ENCODE measurements at places on chromosomes 5 and 9.

- no peak for DNase-seq
Measured at GRCh38 chr9:98403715-98404114, 148.3 kb upstream of the TBC1D2 start.

- no peak for DNase-seq
Measured at GRCh38 chr5:39257554-39257953, 38.2 kb upstream of the FYB1 start.

GRCh38 chr5:59863777-59864176 lies 29.7 kb downstream of the PDE4D start:
- no peak for DNase-seq

DNA sequence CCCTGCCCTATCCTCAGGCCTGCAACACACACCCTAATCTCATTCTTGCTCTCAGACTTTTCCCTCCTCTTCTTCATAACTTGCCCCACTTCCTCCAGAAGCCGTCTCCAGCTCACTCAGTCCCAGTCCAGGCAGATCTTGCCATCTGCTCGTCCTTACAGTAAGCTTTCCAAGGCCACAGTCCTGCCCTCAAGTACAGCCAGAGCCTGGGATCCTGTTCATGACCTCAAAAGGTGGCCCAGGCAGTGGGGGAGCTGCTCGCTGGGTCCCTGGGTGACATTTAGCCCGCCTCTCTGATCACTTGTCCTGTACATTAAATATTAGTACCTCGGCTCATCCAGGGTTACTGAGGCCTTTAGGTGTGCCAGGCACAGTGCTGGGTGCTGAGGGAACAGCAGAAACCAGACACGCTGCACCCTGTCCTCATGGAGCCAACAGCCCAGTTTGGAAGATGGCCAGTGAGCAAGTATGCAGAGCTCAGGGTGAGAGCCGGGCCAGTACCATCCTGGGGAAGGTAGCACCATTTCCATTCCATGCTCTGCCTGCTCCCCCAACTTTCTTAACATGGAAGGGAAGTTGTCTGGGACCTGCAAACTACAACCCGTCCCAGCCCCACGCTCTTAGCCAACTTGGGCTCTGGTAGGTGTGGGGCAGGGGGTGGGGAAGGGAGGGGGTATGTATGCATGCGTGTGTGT lies 100.4 kb downstream of the C5orf15 start:
- DNase-seq = no peak

DNA sequence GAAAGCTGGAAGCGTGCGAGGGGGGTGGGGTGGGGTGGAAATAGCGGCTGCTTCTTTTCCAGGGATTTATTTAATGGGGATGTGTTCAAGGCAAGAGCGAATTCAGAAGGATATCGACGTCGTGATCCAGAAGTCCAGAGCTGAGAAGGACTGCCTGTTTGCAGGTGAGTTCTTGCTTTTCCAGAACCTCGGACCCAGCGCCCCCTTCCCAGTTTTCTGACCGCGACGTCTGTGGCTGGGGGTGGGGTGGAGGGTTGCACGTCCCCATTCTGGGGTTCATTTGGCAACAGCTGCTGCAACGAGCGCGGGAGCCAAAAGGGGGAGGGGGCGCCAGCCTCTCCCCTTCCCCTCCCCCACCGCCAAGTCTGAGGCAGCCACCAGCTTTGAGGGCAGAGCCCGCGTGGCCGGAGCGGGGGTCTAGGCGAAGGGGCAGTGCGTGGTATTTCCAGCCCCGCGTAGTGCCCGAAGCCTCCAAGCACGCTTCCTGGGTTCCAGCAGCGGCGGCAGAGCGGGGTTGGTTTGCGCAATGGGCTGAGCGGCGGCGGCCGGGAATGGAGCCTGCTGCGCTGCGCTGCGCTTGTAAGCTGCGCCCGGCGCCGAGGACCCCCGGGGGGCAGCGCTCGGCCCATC lies 701 bp downstream of the PARP8 start:
- DNase-seq = peak; percentile 42

GRCh38 chr5:55904152-55904551 lies 53.0 kb downstream of the IL31RA start:
- no peak for DNase-seq

DNA sequence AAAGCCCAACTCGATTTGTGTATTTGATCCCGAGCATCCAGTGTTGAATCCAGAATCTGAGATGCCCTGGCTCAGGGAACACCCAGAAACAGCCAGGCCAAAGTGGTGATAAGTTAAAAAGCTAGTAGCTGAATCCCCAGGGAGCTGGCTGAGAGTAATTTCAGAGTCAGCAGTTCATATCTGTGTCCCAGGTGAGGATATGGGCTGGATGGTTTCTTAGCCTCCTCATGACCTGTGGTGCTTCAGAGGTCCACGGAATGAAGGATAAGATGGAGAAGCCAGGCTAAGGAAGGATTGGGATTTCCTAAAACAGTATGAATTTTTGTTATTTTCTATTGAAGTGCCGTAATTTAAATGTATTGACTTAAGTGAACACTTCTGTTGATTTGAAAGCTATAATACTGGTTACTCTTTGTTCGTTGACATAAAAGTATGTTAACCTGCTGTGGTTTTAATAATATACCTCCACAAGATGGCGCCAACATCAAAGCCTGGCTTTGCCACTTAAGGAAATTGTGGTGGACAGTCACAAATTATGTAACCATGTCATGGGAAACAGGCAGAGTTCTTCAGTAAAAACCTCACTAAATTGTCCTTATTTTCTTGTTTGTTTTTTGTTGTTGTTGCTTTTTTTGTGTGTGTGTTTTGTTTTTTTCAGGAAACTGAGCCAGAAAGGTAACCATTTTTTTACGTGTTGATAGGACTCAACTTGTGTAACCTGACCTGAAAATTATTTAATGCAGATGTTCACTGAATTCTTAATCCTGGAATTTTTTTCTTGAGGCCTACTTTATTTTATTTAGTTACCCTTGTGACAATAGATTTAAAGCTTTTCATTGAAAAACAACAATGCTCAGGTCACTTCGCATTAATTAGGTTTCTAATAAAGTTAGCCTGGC lies 11.4 kb downstream of the MTAP start:
- DNase-seq = peak; percentile 29

DNA sequence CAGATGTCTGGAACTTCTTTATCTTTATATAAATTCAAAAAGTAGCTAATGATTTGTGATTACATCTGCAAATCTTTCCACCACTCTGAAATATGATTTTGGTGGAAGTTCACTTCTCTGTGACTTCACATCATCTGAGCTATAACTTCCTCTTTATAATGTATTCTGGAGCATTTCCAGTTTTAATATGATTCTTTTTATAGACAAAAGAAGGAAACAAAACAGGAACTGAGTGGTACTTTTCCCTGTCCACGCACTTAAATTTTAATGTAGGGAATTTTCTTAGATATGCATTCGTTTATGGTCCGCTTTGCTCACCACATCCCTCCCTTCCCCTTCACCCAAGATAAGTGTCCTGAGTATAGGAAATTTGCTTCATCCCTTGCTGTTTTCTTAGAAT lies 333.5 kb downstream of the CHSY3 start:
- no peak for DNase-seq

DNA sequence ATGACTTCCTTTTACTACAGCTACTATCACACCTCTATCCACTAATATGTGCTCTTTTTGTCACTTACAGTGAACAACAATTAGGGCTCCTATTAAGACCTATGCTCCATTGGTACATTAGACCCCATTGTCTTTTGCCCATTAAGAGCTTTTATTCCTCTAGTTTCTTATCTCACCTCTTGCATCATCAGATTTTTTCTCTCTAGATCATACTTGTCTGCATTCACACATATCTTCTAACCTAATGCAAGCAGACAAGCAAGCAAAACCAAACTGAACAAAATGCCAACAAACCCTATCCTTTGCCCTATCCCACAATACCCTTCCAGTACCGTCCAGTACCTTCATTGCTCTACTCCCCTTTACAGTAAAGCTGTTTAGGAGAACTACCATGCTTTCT lies 10.1 kb upstream of the RBM27 start:
- DNase-seq = no peak

DNA sequence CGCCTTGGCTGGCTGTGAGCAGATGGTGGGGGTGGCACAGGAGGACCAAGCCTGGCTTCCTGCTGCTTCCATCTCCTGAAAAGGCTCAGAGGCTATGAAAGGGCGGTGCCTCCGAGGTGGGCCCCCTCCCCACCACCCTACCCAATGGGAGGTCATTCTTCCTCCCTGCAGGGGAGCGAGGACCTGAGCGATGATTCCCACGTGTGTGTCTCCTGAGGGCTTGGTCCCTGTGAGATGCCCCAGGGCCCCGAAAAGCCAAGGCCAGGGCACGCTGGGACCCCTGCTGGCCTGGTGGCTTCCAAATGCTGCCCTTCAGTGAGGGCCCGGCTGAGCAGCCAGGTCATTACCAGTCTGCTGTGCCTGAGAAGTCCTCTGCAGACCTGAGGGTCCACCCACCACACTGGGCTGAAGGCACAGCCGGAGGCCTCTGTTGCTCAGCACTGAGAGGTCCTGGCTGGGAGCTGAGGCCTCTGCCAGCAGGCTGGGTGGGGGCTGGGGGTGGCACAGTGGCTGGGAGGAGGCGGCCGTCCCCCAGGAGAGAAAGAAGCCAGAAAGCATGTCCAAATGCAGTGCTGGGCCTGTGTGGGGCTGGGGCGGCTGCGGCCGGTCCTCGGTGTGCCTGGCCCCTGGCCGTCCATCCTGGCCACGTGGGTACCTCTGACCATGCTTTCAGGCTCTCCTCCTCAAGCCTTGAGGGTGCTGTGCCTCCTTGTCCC lies 14.0 kb upstream of the SLC6A19 start:
- DNase-seq = no peak

GRCh38 chr5:93571114-93571949 lies 9.7 kb downstream of the NR2F1-AS1 start:
- DNase-seq = no peak

DNA sequence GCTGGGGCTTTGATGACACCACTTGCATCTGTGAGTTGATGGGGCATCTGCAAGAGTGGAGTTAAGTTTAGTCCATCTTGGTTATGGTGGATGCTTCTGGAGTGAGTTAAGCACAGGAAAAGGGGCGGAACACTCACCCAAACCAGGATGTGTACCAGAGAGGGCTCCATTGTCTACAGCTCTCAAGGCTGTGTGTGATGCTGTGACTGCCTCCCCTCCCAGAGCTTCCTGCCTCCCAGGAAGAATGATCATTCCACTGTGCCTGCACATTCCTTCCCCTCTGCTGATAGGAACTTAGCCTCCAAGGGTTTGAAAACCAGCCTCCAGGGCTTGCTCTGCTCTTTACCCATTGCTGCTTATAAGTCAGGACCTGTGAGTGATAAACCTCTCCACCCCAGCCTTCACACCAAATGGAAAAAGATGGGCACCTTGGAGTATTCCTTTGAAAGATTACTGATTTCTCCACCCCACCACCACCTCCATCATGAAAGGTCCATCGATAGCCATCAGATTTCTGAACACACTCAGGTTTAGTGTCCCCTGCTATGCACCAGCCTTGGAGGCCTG lies 160.1 kb upstream of the SPRY4 start:
- no peak for DNase-seq

DNA sequence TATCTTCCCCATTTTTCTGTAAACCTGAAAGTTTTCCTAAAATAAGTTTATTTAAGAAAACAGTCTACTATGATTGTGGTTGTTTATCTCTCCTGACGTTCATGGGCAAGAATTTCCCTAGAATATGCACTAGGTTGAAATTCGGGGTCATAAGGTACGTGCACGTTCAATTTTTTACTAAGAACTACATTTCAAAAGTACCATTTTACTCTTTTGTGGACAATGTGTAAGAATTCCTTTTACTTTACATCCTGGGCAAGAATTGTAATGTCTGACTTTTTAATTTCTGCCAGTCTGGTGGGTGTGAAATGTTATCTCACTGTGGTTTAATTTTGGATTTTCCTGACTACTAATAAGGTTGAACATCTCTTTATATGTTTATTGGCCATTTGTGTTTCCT lies 12.4 kb downstream of the IL5 start:
- no peak for DNase-seq

DNA sequence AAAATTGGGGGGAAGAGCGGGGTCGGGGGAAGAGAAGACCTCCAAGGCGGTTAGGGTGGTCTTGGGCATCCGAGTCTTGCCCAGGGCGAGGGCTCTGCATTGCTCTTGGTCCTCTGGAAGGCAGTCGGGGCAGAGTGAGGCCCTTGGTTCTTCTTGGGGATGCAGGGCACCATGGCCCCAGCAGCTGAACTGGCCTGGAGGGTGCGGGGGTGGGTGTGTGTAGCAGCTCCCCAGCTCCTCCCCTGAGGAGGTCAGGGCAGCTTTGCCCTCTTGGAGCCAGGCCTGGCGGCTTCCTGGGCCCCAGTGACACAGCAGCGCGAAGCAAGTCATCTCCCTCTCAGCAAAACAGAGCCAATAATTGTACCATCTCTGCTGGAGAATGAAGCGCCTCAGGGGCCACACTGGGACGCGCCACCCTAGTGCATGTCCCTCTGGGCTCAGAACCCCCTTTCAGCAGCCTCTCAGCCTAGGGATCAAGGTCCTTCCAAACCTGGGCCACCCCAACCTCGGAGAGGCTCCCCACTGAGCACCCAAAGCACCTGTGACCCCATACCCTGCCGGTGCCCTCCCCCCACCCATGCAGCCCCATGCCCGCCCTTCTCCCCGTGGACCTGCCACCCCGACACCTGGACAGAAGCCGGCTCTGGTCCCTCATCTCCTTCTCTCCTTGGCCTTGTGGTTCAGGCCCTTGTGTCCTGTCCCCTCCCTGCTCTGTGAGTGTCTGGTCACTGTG lies 10.4 kb upstream of the RXRA start:
- DNase-seq = no peak

- no peak for DNase-seq
Measured at GRCh38 chr5:119080936-119081335, 10.0 kb downstream of the DMXL1 start.

DNA sequence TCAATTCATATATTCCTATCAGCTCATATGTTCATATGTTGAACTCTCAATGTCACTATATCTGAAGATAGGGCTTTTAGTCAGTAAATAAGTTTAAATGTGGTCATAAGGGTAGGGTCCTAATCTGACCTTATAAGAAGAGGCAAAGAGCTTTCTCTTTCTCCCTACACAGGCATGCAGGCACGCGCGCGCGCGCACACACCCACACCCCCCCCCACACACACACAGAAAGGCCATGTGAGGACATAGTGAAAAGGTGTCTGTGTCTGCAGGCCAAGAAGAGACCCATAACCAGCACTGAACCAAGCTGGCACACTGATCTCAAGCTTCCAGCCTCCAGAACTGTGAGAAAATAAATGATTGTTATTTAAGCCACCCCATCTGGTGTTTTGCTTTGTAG lies 76.0 kb downstream of the PDE4D start:
- DNase-seq = no peak

DNA sequence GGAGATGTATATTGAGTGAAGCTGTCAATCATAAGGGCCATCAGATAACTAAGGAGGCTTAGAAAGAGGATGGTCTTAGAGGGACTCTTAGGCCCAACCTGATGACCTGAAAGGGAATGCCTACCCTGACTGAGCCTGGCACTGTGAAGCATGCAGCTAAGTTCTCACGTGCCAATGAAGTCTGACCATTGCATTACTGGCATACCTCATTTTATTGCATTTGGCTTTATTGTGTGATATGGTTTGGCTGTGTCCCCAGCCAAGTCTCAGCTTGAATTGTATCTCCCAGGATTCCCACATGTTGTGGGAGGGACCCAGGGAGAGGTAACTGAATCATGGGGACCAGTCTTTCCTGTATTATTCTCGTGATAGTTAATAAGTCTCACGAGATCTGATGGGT lies 421.6 kb upstream of the SGCD start:
- no peak for DNase-seq

- DNase-seq = no peak
Measured at GRCh38 chr5:135690466-135690865, 111.7 kb upstream of the CXCL14 start.

GRCh38 chr5:147369742-147370374 lies 135.0 kb downstream of the STK32A start:
- no peak for DNase-seq

- no peak for DNase-seq
Measured at GRCh38 chr9:113709721-113710120, 166.4 kb upstream of the ZNF618 start.

GRCh38 chr5:135657536-135658305 lies 78.9 kb upstream of the CXCL14 start:
- no peak for DNase-seq

Data from activated T-cell treated with anti-CD3 and anti-CD28 coated beads for 1 hour (primary cell).